ENCODE measurements at places on chromosomes 5 and 9. TPM values are rescaled to one million over a fixed set of nuclear protein-coding genes. Genes with fewer than 3 reads are reported as not detected.

The RBM22 gene
- polyA plus RNA-seq, result 22.0 TPM

The SLC6A3 gene
- not detected for polyA plus RNA-seq

The CFAP157 gene
- not detected for polyA plus RNA-seq

The CYFIP2 gene
- 402 TPM for polyA plus RNA-seq

The SLC2A6 gene
- 11.9 TPM for polyA plus RNA-seq

The PCDHGB2 gene
- 0.08 TPM for polyA plus RNA-seq

The PTPRD gene
- polyA plus RNA-seq, result 17.0 TPM

The MAML1 gene
- 0.62 TPM for polyA plus RNA-seq

All from Purkinje cell (primary cell).